ENCODE measurements at places on chromosomes 7 and 10.

GRCh38 chr10:28111712-28112111 lies 112.8 kb upstream of the ODAD2 start:
- DNase-seq = no peak

- DNase-seq = no peak
Measured at GRCh38 chr7:152185558-152185957, 160.1 kb downstream of the GALNT11 start.

DNA sequence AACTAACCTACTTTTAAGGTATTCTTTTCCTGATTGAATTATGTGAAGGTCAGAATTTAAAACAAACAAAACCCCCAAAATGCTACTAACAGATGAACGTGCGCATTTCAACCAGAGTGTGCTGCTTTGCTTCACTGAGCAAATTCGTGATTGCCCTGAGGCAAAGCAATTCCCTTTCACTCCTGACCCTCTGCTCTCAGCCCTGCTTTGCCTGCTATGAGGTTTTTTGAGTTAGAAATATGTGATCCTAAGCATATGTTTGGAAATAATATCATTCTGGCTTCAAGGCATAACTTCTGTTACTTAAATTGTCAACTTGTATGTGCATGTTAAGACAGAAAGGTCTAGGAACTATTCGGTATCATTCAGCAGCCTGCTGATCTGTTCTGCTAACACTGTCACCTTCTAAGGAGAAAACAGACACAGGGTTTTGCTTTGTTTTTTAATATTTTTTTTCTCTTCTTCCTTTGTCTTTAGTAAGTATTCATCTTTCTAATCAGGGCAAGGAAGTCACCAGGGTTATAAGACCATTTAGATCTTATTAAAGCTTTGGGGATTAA lies 124.2 kb downstream of the GNAT3 start:
- no peak for DNase-seq

DNA sequence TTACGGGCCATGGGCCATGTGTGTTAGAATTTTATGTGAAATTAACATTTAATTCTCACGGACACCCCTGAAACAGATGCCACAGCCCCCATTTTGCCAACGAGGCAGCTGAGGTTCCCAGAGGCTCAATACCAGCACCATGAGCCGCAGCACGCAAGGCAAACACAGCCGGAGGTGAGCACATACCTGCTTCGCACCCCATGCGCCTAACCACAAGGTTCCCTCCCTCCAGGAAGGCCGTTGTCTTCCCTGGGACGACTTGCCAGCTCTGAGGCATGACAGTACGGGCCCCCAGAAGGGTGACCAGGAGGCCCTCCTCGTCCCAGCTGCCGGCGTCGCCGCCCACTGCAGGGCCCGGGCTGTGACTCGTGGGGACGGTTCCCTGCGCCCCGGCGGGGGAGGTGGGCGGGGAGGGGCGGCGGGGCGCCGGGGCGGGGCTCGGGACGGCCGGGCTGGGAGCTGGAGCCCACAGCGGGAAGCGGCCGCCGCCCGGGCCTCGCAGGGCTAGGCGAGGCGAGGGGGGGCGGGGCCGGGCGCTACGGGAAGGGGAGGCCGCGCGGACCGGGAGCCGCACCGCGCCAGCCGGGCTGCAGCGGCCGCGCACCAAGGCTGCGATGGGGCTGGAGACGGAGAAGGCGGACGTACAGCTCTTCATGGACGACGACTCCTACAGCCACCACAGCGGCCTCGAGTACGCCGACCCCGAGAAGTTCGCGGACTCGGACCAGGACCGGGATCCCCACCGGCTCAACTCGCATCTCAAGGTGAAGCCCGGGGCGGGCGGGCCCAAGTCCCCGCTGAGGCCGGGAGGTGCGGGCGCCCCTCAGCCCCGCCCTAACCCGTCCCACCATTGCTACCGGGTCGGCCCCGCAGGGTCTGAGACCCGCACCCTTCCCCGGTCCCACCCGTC lies at the start of gene CAV2:
TSS of gene CAV2 (plus strand) at position 571 of the 910 bp plus-strand sequence. CDS start at position 615, 44 bp downstream.
- no peak for DNase-seq

DNA sequence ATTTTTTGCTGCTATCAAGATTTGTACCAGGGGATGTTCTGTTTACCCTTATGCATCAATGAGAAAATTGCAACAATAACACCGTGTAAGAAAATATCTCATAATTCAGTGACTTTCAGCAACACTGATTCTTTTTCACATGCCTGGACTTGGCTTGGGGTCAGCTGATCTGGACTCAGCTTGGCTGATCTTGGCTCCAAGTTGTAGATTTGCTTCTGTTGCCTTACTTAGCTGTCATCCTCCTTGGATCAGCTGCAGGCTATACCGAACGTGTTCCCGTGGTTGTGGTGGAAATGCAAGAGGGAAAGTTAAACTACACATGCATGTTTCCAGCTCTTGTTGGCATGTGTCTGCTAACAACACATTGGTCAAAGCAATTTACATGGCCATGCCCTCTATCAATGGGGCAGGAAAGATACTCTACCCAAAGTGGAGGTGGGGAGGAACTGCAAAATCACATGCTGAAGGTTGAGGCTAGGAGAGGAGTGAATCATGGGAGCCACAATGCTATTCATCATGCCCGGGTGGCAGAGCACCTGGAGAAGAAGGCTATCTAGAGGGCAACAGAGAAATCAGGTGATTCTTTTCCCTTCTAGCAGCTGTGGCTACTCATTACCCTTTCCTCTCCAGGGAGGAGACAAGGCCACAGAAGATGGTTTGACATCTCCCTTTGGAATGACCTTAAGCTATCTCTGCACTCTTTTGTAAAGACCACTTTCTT lies 1276.3 kb upstream of the AUTS2 start:
- no peak for DNase-seq

- no peak for DNase-seq
Measured at GRCh38 chr10:60262647-60263126, 127.0 kb downstream of the ANK3 start.

DNA sequence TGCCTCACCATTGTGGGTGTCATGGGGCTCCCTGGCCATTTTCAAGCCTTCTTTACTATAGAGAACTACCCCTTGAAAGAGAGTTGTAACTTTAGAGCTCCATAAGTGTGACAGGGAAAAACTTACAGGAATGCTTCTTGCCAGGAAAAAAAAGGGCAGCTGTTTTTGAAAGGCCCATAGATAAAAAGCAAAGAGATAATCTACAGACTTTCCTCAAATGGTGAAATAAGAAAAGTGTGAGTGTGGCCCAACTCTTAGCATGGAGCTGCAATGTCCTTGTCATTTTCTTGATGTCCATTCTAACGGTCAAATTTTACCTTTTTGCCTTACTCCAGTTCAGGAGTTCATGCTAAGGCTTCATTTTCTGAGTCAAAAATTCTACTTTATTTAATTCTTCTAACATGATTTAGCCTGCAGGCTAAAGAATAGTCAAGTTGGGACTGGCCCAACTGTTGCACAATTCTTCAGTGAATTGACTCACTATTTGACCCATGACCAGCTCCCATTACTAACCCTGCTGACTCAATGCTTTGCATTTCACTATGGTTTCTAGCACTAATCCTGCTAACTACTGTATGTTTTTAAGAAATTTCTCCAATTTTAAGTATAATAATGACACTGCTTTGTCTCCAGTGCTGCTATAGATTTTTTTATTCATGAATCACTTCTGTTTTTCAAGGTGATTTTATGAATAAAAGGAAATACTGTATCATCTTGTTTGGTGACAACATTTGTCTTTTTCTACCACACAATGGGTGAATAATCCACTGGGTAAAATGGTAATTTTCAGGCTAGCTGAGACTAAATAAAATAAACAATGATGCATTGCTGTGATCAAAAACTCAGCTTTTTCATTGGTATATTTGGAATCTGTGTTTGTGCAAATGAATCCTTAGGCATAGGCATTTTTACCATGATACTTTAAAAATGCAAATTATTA lies 41.4 kb upstream of the SGCE start:
- no peak for DNase-seq

GRCh38 chr7:45407730-45408408 lies 166.3 kb upstream of the ADCY1 start:
- DNase-seq = no peak

DNA sequence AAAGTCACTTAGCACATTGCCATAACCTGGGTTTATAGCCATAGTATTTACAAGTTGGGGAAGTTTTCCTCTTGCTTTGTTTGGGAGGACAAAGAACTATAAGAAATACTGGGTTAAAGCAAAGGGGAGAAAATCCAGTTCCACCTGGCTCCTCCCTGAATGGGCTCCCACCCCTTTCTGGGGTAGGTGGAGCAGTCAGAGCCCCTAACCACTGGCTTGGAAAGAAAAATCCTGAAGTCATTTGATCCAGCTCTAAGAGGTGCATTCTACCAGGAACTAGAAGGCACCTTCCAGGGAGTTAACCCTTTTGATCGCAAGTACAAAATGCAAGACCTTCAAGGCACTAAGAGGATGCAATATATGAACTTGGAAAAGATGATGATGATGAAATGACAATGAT lies 31.3 kb upstream of the TCF7L2 start:
- DNase-seq = no peak

Data from stimulated activated CD4-positive, alpha-beta T cell treated with anti-CD3 and anti-CD28 coated beads, Interleukin-15, amount 100 ng/mL, for 1 hour (primary cell).